Omental fat pad (tissue), 4 donors: ENCODE measurements at places on chromosomes 7 and 10. TPM values are rescaled to one million over a fixed set of nuclear protein-coding genes. Genes with fewer than 3 reads are reported as not detected.

GRCh38 chr10:10361301-10361885 lies 656.3 kb upstream of the CELF2 start:
- no peak for DNase-seq

- DNase-seq, result no peak
Observed at GRCh38 chr10:80197972-80198916, 7.1 kb downstream of the ANXA11 start.

- DNase-seq, result no peak
Observed at GRCh38 chr7:17144322-17144721, 154.1 kb upstream of the AHR start.

Gene PLAU
- 75.2 TPM for total RNA-seq

Gene CALD1
- total RNA-seq, result 294 TPM

DNA sequence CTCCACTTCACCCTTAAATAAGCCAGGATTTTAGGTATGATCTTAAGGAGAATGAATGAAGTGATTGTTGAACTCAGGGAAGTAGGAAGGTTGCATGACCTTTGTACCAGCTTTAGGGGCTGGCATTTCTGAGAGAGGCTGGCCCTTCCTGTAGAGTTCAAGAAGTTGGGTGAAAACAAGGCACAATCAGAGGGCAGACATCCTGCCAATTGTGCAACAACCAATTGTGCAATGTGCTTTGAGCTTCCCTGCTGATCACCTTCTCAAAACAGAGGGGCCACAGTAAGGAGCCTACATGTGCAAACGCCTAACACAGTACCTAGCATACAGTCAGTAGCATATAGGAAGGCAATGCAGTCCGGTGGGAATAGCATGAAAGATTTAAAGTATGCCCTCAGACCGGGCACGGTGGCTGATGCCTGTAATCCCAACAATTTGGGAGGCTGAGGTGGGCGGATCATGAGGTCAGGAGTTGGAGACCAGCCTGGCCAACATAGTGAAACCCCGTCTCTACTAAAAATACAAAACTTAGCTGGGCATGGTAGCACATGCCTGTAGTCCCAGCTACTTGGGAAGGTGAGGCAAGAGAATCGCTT lies 5.4 kb downstream of the CPVL start:
- no peak for DNase-seq

- DNase-seq, result no peak
Observed at GRCh38 chr10:13515467-13515866, 13.3 kb downstream of the BEND7 start.

DNA sequence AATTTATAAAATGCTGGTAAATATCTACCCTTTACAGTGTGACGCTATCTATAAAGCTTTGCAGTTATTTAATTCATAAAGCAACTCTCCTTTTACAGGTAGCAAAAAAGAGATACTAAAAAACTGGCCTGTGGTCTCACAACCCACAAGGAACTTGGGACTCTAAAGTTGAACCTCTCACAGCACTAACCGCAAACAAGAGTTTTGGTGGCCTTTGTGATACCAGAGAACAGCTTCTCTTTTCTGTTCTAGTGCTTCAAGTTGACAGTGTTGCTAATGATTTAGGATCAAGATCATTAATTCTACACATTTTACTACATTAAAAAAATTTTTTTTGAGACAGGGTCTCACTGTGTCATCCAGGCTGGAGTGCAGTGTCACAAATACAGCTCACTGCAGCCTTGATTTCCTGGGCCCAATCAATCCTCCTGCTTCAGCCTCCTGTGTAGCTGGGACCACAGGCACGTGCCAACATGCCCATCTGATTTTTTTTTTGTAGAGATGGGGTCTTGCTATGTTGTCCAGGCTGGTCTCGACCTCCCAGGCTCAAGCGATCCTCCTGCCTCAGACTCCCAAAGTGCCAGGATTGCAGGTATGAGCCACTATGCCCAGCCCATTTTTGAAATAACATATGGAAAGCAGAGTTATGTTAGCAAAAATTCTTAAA lies 56.0 kb upstream of the ST8SIA6 start:
- no peak for DNase-seq

GRCh38 chr7:151346470-151346769 lies 4.8 kb downstream of the NUB1 start:
- no peak for DNase-seq

- DNase-seq, result no peak
Observed at GRCh38 chr10:35462491-35462934, 126.2 kb downstream of the CCNY start.

Gene LRMDA
- 12.9 TPM for total RNA-seq

Gene CAMK2B
- total RNA-seq, result 0.48 TPM

DNA sequence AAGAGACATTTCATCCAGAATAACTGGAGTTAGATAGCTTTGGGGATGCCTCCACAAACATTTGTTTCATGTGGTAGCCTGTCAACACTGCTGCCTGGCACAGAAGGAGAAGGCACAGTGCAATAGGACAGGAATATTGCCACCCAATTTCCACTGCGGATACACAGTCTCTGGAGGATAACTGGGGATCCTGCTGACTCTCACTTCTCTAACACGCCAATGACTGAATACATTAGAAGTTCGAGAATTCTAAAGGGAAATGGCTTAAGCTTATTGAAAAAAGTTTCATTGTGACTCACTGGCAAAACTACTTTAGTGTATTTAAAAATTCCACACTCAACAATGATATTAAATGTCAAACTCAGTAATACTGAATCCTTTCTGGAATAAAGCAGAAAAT lies 12.9 kb downstream of the ARL3 start:
- no peak for DNase-seq

GRCh38 chr10:25561758-25562157 lies 372.3 kb upstream of the MYO3A start:
- DNase-seq, result no peak

Gene ANKRD1
- total RNA-seq, result not detected

GRCh38 chr10:77892021-77892739 lies 34.4 kb downstream of the DLG5 start:
- no peak for DNase-seq

DNA sequence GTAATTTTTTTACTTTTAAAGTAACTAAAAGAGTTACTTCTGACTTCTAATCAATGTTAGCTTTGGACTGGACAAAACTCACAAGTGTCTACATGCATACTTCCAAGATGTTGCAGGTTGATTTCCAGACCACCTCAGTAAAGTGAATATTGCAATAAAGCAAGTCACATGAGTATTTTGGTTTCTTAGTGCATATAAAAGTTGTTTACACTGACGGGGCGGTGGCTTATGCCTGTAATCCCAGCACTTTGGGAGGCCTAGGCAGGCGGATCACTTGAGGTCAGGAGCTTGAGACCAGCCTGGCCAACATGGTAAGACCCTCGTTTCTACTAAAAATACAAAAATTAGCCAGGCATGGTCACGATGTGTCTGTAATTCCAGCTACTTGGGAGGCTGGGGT lies 40.8 kb downstream of the PANK1 start:
- no peak for DNase-seq

DNA sequence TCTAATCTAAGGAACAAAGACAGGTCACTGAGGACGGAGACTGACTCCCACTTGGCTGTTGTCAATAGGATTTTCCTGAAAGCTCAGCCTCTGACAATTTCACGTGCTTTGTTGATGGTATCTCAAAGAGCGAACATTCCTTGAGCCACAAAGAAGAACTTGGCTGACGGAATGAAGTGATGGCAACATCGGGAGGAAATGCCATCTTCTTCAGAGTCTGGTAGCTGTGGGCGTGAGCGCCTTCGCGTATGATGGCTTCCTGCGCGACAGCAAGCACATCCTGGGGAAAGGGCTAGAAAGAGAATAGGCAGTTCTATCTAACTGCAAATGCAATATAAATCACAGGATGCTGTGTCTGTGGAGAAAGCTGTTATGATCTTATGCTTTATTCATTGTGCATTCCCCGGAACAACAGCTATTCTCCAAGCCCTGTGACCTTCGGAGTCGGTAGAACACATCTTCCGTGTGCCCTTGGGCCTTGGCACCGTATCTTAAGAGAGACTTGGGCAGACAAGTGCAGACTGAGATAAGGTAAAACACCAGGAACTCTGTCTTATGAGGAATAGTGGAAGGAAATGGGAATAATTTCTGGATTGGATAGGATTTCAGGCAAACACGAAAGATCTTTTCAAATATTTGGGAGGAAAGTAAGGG lies 19.6 kb upstream of the GTPBP4 start:
- DNase-seq, result no peak

GRCh38 chr10:88288320-88289059 lies 294.6 kb downstream of the RNLS start:
- DNase-seq, result no peak

Gene FAM171A1
- 14.8 TPM for total RNA-seq

GRCh38 chr10:110006358-110007160 lies 1.2 kb upstream of the ADD3 start:
- DNase-seq, result no peak

DNA sequence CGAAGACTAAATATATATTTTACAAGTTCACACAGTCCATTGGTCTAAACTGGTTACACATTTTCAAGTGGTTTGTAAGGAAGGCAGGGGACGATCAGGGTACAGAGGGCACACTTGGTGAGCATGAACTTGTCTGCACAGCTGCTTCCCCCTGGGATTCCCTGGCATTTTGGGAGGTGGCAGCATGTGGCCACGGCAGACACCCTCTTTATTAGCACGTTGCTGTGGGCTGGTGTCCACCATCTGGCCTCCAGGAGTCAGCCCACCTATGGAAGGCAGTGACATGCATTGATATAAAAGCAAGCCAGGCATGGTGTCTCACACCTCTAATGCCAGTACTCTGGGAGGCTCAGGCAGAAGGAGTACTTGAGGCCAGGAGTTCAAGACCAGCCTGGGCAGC lies 350.2 kb downstream of the TYW1 start:
- DNase-seq, result no peak

Gene CALY
- not detected for total RNA-seq

Gene LBX1
- total RNA-seq, result not detected

DNA sequence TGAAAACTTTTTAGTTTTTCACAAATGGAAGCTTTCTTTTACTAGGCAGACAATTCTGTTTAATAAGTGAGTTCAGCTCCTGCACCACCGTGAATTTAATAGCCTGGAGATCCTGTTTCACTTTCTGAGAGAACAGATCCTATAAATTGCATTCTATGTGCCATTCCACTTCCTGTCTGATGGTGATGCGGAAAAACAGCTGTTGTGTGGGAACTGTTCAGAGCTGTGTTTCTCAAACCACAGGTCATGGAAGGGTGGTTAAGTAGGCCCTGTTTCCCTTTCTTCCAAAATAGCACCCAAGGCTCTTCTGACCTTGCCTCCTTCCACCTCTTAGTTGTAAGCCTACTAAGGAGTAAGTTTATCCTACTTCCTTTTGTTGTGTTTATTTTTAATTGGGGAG lies 97.2 kb upstream of the DKK1 start:
- DNase-seq, result no peak

- no peak for DNase-seq
Observed at GRCh38 chr10:126701526-126701925, 31.0 kb upstream of the C10orf90 start.

GRCh38 chr7:131803816-131804215 lies 247.4 kb upstream of the PODXL start:
- no peak for DNase-seq

DNA sequence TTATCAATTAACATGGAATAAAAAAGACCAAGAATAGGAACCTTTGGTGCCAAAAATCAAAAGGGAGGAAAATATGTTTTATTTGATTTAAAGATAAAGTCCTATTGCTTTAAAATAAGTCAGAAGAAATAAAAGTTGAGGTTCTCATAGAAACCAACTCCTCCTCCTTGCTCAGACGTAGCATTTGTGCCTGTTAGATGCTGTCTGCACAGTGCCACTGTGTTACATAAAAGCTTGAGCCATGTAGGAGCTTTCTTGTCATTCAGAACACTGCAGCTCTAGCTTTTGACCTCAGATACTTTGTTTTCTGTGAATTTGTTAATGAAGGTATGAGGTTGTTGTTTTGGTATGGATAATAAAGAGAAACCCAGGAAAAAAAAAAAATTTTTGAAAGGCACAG lies 50.3 kb downstream of the LRRC4 start:
- no peak for DNase-seq

DNA sequence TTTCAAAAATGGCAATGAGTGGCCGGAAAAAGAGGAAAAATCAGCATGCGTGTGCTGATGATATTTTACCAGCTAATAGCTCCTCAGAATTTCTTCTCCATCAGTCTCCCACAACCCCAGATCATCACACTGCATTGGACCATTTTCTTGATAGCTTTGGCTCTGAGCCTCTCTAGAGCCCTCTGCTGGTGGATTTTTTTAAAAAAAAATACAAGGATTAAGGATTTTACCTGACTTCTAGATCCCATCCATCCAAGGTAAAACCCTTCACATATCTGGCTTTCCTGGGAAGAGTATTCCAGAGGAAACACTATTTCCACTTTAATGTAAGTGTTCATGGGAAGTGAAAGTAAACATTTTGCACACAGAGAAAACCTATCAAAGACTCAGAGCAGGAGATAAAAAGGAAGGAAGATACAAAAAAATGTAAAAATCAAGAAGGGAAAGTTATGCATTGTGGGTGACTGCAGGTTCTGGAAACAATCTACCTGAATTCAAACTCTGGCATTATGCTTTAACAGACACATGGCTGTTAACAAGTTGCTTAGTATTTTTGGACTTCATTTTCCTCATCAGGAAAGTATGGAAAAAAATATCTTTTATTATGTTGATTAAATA lies 380.9 kb downstream of the LRRTM3 start:
- DNase-seq, result no peak

Gene C10orf105
- 0.56 TPM for total RNA-seq

- DNase-seq, result no peak
Observed at GRCh38 chr10:53667063-53667462, 894.5 kb upstream of the MBL2 start.

Gene NEURL1
- total RNA-seq, result not detected

DNA sequence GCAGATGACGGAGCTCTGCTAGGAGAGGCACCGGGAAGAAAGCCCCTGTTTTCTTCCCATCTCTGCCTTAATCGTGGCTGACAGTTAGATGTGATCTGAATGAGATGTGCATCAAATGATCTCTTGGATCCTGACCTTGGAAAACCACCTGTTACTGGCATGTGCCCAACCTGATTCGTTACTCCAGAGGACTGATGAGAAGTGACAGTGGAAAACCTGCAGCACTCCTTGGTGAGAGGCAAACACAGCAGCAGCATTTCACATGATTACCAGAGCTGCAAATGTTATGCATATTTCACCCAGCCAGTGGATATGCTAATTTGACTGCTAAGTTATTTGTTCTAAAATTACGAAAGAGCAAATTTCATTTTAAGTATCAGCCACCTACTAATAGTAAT lies 95.3 kb downstream of the PTPRN2 start:
- DNase-seq, result no peak

Gene PODXL
- 71.3 TPM for total RNA-seq

- DNase-seq, result no peak
Observed at GRCh38 chr10:44193567-44194220, 191.2 kb downstream of the CXCL12 start.

Gene PRXL2A
- 218 TPM for total RNA-seq

DNA sequence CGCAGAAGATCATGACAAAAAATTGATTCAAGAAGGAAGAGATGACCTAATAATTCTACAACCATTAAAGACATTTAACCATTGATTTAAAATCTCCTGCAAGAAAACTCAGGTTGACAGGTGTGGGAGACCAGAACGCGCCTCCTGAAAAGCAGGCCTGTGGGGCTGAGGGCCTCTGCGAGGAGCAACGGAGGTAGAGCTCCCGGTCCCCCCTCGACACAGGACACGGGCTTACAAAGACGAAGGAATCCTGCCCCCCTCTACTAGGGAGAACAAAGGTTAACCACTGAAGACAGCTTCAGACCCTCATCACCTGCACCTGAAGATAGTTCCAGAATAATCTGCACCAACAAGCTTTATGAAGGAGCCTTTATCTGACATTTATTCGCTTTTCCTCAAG lies 55.9 kb upstream of the INPP5A start:
- DNase-seq, result no peak
